Activated CD4-positive, alpha-beta T cell treated with anti-CD3 and anti-CD28 coated beads, Interleukin-2, Interleukin-4, amounts not matched to agents 100 ng/mL and 50 ng/mL, durations not matched to agents 16 hours and 8 hours (primary cell): ENCODE measurements at places on chromosomes 2 and 18.

DNA sequence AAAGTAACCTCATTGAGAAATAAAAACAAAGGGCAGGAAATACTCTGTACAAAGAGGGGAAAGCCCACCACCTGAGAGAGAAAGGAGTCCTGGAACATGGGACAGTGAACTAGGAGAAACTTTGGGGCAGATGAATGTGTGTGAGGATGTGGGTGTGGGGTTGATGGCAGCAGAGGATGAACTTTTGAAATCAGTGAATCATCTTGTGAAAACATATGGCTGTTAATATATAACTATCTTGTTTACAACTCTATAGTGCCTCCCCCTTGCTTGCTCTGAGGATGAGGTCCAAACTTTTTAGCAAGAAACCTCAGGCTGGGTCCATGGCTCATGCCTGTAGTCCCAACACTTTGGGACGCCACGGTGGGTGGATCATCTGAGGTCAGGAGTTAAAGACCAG is 171.8 kb upstream of the LHCGR start:
- no peak for DNase-seq

DNA sequence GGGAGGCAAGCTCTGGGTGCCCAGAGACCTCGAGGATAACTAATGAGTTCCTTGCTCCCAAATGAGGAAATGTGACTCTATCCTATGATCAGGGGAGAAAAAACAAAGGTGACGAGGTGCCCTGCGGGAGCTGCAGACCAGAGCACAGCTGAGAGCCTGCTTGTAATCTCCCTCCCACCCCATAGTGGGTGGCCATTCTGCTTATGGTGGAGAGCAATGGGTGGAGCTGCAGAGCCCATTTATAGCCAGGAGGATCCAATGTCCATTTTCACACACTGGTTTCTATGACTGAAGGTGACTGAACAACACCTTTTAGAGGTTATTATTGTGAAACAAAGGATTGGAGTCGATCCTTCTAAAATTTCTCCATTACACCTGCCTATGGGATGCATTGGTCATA is 153.3 kb downstream of the COL6A3 start:
- DNase-seq = no peak

DNA sequence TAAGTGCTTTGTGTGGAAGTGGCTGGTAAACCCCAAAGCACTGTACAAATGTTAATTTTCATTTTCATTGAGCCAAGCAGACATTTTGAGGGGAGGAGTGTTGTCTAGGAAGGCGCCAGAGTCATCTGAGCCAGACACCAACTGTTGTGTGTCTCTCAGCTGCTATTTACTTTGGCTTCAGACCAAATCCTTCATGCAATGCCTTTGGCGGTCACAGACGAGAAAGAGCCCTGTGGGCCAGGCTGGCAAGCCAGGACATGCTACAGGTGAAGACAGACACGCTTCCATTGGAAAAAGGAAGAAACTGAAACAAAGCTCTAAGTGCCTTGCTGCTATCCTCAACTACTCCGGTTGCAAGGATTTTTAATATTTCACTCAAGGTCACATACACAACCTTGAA is 115.4 kb upstream of the CDC42EP3 start:
- no peak for DNase-seq

DNA sequence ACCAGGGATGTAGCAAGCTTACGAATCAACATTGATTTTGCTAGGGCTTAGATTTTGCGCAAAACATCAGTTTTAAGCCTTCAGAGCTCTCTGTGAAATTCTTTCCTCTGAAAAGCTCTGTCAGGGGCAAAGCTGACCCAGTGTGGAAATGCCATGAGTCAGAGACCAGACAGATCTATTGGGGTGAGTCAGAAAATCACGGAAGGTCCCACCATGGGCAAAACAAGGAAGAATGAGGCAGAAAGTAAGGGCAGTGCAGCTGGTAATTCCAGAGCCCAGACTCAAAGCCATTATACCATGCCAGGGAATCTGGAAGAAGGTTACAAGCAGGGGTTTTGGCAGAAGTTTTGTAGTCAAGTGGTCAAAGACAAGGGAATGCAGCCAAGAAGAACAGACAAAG is 256.6 kb upstream of the CTAGE1 start:
- no peak for DNase-seq

DNA sequence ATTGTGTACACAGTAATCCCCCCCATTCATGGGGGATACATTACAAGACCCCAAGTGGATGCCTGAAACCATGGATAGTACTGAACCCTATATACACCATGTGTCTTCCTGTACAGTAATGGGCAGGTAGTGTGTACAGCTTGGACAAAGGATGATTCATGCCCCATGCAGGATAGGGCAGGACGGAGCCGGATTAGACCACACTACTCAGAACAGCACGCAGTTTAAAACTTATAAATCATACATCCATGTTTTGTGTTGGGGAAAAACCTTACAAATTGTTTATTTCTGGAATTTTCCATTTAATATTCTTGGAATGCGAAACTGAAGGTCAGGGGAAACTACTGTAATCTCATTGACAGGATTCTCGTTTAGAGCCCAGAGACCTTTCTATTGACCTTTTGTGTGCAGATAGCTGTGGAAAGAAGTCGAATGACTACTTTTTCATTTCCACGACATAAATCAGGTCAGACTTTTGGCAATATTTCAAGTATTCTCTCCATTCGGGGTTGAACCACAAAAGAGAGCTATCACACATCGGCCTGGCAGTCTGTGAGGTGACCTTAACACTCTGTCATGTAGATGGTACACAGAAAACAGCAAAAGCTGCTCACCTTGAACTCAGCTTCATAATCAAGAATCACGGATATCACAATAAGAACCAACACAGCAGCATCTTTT is 9.9 kb upstream of the YPEL5 start:
- no peak for DNase-seq

DNA sequence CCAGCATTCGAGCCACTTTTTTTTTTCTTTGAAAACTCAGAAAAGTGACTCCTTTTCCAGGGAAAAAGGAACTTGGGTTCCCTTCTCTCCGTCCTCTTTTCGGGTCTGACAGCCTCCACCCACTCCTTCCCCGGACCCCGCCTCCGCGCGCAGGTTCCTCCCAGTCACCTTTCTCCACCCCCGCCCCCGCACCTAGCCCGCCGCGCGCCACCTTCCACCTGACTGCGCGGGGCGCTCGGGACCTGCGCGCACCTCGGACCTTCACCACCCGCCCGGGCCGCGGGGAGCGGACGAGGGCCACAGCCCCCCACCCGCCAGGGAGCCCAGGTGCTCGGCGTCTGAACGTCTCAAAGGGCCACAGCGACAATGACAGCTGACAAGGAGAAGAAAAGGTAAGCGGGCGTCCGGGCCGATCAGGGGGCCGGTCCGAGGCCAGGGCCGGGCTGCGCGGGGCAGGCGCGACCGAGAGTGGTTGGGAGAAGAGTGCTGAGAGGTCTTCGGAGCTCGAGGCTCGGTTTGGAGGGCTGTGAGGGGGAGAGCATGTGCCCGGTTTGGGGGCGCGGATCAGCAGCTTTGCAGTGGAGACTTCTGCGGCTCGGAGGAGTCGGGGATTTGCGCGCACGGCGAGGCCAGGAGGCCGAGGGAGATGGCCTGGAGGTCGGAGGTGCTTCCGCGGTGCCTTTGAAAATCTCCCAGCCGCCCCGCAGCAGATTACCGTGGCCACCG is 502 bp downstream of the EPAS1 start:
- DNase-seq = peak; percentile 39

DNA sequence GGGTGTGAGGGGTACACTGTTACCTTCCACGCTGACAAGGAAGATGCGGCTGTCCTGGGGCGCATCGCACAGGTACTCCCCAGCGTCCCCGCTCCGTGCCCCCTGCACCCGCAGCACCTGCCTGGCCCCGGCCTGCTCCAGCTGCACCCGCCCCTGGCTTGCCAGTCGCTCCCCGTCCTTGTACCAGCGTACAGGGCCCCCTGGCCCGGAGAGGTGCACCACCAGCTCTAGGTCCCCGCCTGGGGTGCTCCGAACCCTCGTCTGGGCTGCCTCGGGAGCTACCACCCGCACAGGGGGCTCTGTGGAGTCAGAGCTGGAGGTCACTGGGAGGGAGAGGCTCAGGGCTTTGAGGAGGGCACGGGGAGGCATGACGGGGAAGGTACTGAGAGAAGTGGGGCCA is 13.5 kb downstream of the TMEM198 start:
- no peak for DNase-seq

- no peak for DNase-seq
Observed at GRCh38 chr2:66700677-66701066, 265.7 kb downstream of the MEIS1 start.

- no peak for DNase-seq
Observed at GRCh38 chr2:83233326-83233725, 1225.8 kb downstream of the SUCLG1 start.

DNA sequence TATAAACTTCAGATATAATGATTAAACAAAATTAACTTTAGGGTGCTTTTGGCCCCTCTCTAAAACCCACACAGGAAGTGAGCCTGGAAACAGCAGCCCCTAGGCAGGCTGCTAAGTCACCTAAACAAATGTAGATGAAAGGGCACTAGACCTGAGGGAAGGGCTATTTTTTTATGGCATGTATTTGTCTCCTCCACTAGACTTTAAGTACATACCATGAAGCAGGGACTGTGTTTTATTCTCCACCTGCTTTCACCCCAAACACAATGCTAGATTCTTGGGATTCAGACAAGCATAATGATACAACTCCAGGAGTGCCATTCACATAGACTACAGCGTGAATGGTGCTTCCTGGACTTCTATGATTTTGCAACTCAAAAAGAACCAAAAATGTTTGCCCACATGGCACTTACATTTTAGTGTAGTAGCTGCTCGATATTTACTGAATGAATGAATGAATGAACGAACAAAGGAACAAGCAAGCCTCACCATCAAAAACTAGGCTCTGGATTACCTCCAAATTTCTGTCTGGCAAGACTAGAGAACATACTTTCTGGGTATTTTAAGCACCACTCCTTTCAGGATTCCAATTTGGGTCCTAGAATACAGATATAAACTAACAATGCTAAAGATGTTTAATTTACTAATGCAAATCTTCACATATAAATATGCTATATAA is 10.1 kb downstream of the ATAD2B start:
- DNase-seq = no peak

DNA sequence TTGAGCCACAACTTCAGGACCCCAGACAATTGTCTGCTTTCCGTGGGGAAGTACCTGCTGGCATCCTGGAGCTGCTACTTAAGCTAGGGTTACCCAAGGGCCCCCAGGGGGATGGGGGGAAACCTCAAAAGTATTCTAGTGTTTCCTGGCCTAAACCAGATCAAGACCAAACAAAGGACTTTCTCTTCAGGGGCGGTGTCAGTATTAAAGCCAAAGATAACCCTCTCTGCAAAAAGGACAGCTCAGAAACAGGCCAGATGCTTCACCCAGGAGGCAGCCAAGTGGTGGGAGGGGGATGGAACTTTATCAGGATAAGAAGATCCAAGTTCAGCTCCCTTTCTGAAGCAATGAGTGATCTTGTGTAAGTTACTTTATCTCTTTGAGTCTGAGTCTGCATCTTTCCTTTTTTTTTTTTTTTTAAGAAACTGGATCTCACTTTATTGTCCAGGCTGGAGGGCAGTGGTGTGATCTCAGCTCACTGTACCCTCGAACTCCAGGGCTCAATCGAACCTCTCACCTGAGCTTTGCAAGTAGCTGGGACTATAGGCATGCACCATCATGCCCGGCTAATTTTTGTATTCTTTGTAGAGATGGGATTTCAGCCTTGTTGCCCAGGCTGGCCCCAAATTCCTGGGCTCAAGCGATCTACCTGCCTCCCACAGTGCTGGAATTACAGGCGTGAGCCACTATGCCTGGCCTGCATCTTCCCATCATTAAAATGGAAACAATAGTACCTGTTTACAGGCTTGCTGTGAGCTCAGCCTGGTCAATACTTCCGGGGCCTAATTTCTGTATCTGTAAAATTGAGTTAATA is 151.8 kb upstream of the PTPRM start:
- DNase-seq = no peak

DNA sequence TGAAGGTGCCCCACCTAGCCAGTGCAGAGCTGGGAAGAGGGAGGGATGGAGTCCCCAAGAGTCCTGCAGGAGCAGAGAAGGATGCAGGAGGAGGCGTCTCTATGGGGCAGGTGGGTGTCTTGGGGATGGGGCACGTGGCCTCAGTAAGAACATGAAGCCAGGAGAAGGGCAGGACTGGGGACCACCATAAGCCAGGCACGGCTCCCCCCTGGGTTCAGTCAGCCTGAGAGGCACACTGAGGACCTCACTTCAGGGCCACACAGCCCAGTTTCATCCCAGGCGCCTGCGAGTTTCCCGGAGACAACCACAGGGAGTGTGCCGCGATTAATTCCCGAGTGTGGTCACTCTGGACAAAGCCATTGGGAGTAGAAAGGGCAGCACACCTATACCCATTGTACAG is 120.3 kb downstream of the GYPC start:
- DNase-seq = no peak

DNA sequence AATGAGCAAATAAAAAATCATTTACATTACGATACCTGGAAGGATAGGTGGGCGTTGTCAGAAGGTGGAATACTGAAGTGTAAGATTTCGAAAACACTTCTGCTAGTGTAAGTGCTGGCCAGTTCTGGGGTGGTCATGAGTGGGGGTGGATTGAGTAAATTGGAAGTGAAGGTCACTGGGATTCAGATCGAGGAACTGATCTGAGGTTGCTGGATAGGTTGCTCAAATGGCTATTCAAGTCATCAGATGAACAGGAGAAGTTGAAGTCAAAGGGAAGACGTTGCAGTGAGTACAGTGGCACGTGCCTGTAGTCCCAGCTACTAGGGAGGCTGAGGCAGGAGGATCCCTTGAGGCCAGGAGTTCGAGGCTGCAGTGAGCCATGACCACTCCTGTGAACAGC is 95.7 kb downstream of the MALT1 start:
- DNase-seq = no peak

DNA sequence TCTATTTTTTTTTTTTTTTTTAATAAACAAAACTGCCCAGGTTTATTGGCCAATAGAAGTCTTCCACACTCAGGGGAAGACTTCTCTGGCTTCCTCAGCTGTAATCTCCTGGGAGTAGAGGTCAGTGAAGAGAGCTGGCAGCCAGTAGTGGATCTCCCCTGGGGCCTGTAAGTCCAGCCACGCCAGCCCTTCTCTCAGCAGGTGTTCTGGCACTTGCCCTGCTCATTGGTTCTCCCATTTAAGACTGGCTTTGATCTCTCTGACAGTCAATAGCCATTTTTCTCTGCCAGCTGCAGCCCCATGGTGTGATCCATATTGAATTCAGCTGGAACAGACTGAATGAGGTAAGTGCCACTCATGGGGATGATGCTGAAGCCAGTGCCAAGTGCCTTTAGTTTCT is 170.6 kb upstream of the SPHKAP start:
- no peak for DNase-seq

GRCh38 chr18:61896757-61897156 is 4.0 kb upstream of the RNF152 start:
- DNase-seq = no peak

GRCh38 chr2:240981871-240982800 is 16.3 kb upstream of the SNED1 start:
- DNase-seq = no peak

DNA sequence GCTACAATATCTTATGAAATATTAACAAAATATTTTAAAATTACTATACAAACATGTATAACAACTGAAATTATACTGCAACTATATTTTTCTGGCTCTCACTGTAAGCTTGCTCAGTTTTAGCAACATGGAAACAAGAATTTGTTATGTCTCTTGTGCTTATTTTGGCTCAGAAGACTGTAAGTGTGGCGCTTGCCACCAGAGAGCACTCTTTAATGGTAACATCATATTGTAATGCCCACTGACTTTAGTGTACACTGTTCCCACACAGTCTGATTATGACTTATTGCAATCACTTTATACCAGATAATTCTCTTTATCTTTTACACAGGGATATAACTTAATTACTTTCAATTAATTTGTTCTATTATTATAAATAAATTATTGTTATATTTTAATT is 1500.6 kb upstream of the TMEFF2 start:
- no peak for DNase-seq
